Activated CD4-positive, alpha-beta memory T cell treated with anti-CD3 and anti-CD28 coated beads for 36 hours (primary cell): ENCODE measurements at places on chromosomes 11 and 22.

DNA sequence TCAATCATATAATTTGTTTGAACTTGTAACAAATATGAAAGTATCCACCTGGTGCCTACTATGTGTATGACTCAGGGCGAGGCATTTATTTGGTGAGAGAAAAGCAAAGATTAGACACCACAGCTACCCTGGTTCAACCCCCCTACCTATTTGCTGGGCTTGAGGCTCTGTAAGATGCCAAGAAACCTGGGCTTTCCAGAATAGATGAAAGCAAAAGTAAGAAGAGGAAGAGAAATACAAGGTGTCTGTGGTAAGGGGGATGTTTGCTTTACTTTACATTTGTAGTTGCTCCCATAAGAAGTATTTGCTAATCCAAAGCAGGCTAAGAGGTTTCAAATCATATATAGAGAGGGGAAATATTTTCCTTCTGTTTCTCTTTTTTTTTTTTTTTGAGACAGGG, 61.7 kb downstream of the DDI1 start:
- DNase-seq: no peak

GRCh38 chr22:38830026-38830844, 13.6 kb downstream of the NPTXR start:
- no peak for DNase-seq

DNA sequence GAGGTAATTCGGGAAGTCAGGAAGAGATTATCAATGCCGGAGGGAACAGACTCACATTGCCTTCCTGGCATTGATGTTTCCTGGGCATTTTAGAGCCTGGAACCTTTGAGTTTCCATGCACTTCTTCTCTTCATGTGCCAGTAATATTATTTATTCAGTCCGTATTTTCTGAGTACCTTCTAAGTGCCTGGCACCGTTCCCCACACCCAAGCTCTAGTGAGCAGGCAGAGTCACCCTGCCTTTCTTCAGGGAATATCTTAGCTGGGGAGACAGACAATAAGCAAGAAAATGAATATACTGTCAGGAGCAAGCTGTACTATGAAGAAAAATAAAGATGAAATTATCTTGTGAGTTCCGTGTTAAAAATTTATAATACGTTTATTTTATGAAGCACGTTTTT, 136.2 kb upstream of the SEZ6L start:
- DNase-seq: no peak

- no peak for DNase-seq
Measured at GRCh38 chr22:36741204-36741793, 34.6 kb downstream of the IFT27 start.

DNA sequence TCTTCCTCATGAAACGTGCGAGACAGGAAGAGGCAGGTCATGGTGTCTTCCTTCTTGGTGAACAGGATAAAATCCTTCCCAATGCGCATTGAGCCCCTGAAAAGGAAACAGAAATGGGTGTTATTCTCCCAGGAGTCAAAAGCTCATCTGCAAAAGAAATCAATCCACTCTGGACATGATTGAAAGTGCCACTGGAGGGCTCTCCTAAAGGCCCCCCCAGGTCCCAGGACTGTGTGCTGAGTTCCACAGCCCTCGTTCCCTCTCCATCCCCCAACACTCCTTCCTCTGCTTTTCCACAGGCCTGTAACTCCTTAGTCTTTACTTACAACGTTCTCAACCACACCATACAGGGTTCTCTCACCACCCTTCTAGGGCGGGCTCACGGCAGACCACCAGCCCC, 22.2 kb downstream of the MORC2 start:
- no peak for DNase-seq

DNA sequence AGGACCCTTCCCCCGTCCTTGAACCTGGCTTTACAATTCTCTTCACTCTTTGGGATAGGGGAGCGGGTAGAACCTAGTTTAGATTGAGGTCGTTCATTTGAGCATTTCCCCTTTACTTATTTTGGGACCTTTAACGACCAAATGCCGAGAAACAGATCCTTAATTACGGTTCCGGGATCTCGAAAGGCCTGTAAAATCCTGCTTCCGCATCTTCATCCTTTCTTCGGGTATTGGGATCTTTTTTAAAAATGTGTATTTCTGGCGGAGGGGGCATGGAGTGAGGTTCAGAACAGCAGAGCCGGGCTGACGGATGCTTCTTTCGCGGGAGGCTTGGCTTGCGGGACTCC, 395 bp upstream of the HIPK3 start:
- no peak for DNase-seq

DNA sequence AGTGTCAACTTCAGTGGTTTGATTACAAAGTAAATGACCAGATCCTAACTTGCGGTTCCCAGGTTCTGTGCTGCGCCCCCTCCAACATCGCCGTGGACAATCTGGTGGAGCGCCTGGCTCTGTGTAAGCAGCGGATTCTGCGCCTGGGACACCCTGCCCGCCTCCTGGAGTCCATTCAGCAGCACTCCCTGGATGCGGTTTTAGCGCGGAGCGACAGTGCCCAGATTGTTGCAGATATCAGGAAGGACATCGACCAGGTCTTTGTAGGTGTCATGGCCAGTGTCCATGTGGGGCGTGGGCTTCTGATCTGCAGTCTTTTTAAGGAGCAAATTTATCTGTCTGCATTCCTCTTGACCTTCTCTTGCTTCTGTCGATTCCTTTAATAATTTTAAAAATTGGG, 11.1 kb downstream of the IGHMBP2 start:
- DNase-seq: no peak

GRCh38 chr11:47002390-47002789, 65.8 kb downstream of the CSTPP1 start:
- DNase-seq: no peak

- no peak for DNase-seq
Measured at GRCh38 chr11:64592656-64593055, 1.6 kb downstream of the SLC22A12 start.

DNA sequence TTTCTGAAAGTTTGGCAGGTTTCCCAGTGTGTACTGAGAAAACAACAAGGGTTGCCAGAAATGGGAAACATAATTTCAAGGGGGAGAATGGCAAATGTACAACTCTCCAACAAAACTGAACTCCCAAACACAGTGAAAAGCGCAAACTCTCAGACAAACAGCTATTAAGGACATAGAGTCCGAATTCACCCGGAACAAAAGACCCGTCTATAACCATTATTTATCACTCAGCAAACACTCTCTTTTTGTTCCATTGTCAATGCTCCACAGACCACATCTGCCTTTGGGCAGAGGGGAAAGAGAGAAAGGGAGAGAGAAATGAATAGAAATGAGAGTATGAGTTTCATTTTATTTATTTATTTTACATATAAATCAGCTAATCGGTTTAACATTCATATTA, 21.7 kb downstream of the KIRREL3 start:
- no peak for DNase-seq

DNA sequence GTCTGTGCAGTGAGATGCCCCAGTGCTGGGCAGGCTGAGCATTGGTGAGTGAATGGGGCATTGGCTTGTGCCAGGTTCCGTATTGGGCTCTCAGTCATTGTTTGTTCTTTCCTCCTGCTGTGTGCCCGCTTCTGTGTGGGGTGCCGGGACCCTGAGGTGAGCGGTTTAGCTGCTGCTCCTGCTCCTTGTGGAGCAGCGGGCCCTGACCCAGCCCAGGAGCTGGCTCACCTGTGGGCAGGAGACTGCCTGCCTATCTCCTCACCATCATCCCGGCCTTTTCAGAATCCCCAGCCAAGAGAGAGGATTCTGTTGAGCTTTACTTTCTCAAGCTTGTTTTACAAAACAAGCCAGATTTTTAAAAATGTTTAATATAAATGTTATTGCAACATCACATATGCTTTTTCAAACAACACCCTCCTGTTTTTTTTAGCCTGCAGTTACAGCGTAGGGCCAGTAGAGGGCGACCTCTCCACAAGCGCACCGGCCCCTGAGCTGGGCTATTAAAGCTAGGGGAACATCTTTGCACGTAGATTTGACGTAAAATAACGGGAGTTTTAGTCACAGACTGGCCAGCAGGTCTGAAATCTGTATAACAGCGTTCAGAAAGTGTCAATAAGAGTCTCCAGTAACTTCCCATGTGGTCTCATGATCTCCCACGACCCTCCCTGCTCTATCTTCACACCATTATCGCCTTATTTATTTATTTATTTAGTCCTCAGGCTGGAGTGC, 25.1 kb upstream of the RELT start:
- peak; percentile 76 for DNase-seq

GRCh38 chr11:130609121-130610035, 160.9 kb downstream of the ADAMTS15 start:
- DNase-seq: no peak

- DNase-seq: peak; percentile 18
Measured at GRCh38 chr22:30602049-30602448, 4.9 kb upstream of the TCN2 start.

GRCh38 chr22:21713428-21714058, 22.1 kb downstream of the YPEL1 start:
- no peak for DNase-seq

DNA sequence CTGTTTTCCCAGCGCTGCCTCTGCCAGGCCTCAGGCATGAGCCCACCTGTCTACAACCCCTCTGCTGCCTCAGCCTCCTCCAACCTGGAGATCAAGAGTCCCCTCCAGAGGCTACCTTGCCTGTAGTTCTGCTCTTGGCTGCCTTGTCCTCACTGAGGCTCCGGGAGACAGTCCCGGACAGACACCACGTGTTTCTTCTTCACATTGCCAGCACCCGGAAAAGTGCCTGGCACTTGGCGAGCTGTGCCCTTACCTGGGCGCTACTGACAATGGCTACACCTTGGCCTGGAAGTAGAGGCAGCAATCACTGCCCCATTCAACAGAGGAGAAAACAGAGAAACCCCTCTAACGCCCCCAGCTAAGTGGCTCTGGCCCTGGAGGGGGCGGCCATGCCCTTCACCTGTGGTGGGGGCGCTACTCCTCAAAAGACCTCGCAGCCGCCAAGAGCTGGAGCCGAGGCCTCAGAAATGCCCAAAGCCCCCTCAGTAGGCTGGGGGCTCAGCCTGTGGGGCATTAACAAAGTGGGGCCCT, 3.0 kb upstream of the NAP1L4 start:
- no peak for DNase-seq

DNA sequence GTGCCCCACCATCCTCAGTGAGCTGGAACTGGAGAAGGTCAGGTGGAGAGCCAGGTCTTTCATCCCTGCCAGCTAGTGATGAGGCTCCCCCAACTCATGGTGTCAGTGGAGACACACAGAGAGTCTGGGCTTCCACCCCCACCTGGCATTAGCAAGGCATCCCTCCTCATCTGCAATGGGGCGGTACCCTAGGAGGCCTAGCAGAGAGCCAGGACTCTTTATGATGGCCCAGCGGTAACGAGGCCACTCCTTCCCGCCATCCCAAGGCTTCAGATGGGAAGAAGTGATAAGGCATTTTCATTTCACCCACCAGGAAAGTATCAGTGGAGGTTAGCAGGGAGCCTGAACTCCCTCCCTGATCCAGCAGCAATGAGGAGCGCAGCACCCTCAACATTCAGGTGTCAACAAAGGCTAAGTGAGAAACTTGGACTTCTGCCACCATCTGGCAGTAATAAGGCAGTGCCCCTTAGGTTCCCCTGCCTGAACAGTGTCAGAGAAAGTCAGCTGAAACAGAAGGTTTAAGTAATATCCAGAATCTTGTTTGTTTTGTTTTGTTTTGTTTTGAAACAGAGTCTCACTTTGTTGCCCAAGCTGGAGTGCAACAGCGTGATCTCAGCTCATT, 40.5 kb upstream of the FBLN1 start:
- DNase-seq: no peak

GRCh38 chr11:1834062-1834610, 654 bp upstream of the SYT8 start:
- no peak for DNase-seq

DNA sequence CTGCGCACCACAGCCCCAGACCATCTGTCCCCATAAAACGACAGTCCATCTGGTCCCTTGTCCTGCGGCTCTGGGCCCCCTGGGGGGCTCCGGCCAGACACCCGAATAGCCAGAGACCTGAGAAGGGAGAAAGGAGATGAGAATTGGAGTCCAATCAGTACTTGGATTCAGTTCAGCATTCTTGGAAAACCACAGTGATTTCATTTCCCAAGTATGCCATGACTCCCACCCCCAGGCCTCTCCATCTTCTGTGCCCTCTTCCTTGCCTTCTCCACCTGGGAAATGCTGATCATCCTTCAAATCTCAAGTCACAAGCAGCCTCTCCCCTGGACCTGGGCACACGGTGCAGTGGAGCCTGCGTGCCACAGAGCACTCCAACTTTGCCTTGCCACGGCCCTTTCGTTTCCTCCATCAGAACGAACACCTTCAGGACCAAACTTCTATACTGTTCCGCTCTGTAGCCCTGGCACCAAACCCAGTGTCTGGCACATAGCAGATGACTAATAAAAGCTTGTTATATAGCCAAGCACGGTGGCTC, 10.9 kb upstream of the MFNG start:
- no peak for DNase-seq

- no peak for DNase-seq
Measured at GRCh38 chr11:27861706-27862430, 161.6 kb upstream of the BDNF start.
